ENCODE measurements at places on chromosomes 1 and 21.

DNA sequence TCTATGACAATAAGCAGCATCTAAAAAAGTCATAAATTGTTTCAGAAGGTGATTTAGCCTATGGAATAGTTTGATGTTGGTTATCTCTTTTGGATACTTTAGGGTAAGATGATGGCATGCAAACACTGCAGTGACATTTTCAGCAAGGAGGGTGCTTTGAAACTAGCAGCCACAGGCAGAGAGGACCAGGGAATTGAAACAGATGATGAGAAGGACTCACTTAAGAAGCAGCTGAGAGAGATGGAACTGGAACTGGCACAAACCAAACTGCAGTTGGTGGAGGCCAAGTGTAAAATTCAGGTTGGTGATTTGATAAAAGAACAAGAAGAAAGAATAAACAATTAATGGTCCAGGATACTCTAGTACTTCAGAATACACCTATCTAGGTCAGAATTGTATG is 11.2 kb upstream of the CACYBP start:
- no peak for DNase-seq

DNA sequence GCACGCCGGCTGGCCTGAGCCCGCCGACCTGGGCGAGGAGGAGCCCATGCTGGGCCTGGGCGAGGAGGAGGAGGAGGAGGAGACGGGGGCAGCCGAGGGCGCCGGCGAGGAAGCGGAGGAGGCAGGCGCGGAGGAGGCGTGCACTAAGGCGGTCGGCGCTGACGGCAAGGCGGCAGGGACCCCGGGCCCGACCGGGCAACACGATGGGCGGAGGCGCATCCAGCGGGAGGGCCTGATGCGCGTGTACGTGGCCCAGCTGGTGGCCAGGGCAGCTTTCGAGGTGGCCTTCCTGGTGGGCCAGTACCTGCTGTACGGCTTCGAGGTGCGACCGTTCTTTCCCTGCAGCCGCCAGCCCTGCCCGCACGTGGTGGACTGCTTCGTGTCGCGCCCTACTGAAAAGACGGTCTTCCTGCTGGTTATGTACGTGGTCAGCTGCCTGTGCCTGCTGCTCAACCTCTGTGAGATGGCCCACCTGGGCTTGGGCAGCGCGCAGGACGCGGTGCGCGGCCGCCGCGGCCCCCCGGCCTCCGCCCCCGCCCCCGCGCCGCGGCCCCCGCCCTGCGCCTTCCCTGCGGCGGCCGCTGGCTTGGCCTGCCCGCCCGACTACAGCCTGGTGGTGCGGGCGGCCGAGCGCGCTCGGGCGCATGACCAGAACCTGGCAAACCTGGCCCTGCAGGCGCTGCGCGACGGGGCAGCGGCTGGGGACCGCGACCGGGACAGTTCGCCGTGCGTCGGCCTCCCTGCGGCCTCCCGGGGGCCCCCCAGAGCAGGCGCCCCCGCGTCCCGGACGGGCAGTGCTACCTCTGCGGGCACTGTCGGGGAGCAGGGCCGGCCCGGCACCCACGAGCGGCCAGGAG is 7.2 kb upstream of the IBA57 start:
- no peak for DNase-seq

GRCh38 chr1:21514245-21514644 is 5.0 kb downstream of the ALPL start:
- DNase-seq: no peak

DNA sequence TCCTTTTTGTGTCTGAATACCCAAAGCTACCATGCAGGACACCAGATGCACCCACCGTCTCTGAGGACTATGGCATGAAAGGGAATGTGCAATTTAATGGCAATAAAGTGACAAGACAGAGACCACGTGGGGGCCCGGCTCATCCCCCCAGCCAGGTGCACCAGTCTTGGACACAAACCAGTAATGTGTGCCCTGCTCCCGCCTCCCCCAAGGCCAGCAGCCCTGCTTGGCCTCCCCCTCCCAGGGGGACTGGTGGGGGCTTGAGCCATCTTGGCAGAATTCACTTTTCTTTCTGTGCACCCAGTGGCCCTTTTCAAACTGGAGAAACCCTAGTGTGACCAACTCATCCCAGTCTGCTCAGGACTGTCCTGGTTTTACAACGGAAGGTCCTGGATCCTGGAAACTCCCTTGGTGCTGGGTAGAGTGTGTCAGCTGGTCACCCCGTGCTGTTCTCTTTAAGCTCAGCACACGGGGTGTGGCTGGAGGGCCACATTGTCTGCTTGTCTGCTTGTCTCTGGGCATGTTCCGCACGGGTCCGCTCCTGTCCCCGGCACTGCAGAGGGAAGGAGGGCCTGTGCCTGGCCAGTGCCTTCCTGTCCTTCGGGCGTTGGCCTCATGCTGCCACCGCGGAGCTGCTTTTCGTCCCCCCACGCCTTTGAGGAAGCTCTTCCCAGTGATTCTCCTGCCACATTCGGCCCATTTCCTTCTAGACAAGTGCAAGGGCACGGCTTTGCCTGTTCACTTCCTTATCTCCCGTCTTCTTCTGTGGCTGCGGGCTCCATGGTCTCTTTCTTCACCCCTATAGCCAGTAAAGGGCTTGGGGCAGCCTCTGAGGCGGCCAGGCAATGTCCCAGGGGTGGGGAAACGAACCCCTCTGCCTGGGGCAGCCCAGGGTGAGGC is 45.8 kb upstream of the TTC34 start:
- no peak for DNase-seq

- DNase-seq: no peak
Observed at GRCh38 chr1:154337253-154337894, 12.0 kb downstream of the ATP8B2 start.

DNA sequence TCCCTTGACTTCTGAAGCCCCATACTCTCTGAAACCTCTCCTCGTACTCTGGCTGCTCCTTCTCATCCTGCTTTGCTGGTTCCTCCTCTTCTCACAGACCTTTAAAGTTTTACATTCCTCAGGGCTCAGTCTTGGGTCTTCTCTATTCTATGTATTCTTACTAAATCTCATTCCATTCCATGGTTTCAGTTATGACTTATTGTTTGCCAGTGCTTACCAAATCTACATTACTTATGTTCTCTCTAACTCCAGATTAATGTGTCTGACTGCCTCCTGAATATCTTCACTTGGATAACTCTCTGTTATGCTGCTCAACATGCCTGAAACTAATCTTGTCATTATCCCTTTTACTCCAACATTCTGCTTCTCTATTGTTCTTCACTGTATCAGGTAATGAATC is 5.4 kb upstream of the SLC35D1 start:
- no peak for DNase-seq

GRCh38 chr1:29868944-29869343 is 632.6 kb downstream of the PTPRU start:
- DNase-seq: no peak

GRCh38 chr1:90358448-90358847 is 358.7 kb downstream of the BARHL2 start:
- no peak for DNase-seq

- no peak for DNase-seq
Observed at GRCh38 chr1:234186037-234186688, 187.1 kb upstream of the COA6 start.

DNA sequence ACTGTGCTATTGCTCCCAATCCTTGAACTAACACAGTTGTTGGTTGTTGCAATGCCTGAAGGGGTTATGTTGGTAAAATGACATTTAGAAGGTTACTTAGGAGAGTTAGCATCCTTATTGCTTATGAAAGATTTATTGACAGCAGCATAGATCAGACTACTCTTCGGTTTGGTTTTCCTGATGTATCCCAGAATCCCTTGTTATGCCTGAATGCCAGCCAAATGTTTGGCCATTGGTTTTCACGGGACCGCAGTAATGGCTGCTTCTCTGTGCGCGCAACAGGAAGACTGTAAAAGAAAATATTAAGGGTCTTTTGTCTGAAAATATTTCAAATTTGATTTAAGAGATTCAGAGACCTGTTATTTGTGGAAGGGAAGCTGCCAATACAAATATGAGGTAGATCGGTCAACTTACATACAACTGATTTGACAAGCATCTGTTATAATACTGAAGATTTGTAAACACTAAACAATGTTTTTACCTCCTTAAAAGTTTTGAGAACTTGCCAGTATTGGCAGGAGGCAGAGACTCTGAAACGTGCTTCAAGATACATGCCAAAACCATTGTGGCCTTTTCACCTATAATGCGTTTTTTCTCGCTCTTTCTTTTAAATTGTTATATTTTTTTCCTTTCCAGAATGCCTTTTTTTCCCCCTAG is 8.3 kb downstream of the NFIA start:
- DNase-seq: no peak

DNA sequence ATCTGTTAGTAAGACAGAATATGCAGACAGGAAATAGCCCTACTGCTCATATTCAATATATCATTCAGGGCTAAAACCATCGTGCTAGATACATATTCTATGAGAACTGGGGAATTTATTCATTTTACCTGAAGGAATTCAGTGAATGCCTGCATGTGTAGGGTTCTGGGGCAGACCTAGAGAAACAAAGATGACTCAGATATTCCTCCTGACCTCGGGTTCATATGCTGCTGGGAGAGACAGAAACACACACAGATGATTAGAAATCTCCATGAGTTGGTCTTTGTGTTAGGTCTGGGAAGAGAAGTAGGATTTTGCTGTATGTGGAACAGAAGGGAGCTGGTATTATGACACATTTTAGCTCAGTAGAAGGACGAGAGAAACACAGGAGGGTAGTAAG is 176.5 kb upstream of the ST6GALNAC5 start:
- DNase-seq: no peak

DNA sequence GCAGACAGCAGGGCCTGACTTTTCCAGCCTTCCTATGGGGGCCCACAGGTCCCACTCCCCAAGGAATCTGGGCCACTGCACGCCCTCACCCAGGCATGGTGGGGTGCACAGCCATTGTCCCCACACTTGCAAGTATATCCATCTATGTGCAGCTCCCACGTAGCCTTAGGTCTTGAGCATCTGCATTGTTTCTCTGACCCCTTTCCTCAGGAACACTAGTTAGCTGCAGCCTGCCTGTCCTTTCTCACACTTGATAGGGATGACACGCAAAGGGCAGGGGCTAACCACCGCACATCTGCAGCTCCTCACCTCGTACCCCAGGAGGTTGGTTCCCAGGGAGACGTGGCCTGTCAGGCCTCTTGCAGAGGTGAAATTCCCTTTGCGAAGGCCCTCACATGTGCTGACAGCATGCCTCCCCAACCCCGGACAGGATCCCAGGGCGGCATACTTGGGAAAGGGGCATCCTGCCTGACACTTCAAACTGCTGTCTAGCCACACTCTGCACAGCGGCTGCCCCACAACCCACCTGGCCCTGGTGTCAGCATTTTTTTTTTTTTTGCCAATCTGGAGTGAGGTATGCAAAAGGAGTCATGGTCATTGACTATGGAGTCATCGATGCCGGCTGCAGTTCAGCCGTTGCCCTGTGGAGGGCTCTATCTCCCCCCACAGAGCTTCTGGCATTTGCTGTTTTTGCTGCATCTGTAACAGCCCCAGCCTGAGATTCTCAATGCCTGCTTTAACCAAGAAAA is 5.0 kb downstream of the JMJD4 start:
- DNase-seq: peak; percentile 41

- no peak for DNase-seq
Observed at GRCh38 chr21:38300141-38300578, 43.4 kb downstream of the KCNJ15 start.

DNA sequence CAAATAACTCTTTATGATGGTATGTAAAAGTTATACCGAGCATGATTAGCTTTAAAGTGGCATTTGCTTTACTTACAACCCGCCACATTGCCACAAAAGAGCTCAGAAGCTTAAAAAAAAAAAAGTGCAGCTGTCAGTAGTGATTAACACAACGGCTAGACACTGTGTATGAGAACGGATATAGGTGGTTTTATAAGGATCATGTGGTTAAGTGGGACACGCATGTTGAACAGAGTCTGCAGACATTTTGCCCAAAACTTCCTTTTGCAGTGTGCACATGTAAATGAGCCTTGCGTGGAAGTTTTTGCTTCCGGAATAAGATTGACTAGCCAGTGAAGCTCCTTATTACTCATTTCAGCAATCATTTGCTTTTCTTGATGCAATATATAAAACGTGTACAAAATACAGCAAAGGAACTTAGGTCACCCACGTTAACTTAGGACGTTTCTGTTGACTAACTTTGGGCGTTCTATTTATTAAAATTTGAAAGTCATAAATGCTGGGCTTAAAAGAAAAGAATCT is 58.7 kb upstream of the RGS1 start:
- no peak for DNase-seq

- DNase-seq: no peak
Observed at GRCh38 chr1:16326833-16327404, 25.4 kb downstream of the FBXO42 start.

DNA sequence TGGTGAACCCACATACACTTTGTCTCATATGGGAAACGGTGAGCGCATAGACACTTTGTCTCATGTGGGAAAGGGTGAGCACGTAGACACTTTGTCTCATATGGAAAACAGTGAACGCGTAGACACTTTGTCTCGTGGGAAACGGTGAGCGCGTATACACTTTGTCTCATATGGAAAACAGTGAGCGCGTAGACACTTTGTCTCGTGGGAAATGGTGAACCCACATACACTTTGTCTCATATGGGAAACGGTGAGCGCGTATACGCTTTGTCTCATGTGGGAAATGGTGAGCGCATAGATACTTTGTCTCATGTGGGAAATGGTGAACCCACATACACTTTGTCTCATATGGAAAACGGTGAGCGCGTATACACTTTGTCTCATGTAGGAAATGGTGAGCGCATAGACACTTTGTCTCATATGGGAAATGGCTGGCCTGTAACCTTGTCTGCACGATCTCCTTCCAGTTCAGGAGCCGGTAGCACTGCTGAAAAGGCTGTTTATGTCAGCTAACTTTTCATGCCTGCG is 50.7 kb upstream of the TRAPPC10 start:
- no peak for DNase-seq

- no peak for DNase-seq
Observed at GRCh38 chr1:5576011-5576672, 416.1 kb downstream of the NPHP4 start.

- no peak for DNase-seq
Observed at GRCh38 chr1:208223136-208223535, 21.0 kb downstream of the PLXNA2 start.

DNA sequence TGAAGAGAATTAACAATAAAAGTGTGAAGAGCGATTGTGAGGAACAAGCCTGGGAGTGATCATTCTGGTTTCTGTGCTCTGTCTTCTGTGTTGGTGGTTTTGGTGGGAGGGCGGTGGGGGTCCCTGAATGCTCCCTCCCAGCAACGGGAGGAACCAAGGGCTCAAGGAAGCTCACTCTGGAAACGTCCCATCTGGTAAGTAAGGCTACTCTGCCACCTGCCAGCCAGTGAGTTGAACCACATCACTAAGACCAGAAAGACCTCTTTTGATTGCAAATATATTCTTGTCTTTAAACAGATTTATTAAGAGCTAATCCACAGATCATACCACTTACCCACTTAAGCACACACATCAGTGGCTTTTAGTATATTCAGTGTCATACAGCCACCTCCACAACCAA is 125.0 kb downstream of the PRDM2 start:
- DNase-seq: peak; percentile 13

DNA sequence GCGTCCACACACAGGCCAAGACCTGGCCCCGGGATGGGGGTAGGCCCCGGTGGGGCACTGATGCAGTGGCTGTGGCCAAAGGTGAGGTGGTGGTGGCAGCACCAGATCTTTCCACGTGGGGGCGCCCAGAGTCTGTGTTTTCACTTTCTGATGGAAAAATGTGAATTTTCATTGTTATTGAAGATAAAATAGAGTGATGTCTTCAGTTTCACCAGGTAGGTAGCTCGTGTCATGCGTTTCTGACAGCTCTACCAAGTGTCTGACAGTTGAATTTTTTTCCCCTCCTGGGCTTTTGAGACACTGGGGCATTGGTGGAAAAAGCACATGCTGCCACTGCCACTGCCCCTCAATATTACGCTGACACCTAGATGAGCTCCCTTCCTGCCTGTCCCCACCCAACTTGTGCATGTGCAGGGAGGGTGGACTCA is 40.0 kb upstream of the MAGOH start:
- peak; percentile 77 for DNase-seq

- DNase-seq: peak; percentile 62
Observed at GRCh38 chr1:165910764-165911421, 83.5 kb downstream of the UCK2 start.

Data from liver (tissue), 10 donors.